ENCODE measurements at places on chromosomes 7 and 10. TPM values are rescaled to one million over a fixed set of nuclear protein-coding genes. Genes with fewer than 3 reads are reported as not detected.

LRRC27 gene
- 20.0 TPM for total RNA-seq

ZNF853 gene
- 23.6 TPM for total RNA-seq

WDR86 gene
- 49.7 TPM for total RNA-seq

SPACDR gene
- not detected for total RNA-seq

HECW1 gene
- 41.6 TPM for total RNA-seq

CUBN gene
- 1.2 TPM for total RNA-seq

Measured in frontal cortex (tissue), 4 donors.